ENCODE measurements at places on chromosomes 3 and 15.
A peak's percentile ranks its signal among the peaks of the same experiment; 100 is the strongest.

DNA sequence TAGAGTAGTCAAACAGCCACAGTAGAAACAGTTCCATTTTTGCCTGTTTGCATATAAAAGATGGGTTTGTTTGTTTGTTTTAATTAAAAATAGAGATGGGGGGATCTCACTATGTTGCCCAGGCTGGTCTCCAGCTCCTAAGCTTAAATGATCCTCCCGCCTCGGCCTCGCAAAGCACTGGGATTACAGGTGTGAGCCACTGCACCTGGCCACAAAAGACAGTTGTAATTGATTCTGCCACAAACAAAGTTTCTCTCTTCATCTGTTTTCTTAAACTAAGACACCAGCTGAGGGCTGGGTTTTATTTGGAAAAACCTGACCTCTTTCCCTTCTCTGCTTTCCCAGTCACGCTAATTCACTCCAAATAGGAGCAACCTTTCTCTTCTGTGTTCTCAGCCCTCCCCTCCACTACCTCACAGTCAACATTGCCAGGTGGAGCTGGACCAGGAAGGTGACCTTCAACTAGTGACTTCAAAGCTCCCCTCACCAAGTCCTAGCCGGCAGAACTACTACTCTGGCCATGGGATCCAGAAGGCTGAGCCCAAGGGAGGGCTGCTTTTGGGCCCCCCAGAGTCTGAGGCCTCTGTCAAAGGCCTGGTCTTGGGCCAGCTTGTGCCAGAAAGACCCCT is 1.5 kb upstream of the IDH2 start:
- DNase-seq = no peak

DNA sequence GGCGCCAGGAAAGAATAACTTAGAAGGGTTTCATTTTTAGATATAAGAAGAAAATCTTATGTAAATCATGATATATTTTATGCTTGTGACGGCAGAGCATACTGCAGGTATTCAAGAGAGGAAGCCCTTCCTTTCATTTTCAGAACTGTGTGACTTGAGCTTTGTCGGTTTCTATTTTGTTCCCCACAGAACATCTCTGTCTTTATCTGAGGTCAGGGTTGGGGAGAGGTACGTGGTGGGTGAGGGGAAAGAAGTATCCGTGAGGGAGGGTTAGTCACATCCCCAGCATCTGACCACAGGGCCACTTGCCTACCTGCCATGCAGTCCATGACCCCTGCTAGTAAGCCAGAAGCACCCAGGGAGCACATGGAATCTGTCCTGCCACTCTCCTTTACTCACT is 126.5 kb downstream of the DGKG start:
- no peak for DNase-seq

DNA sequence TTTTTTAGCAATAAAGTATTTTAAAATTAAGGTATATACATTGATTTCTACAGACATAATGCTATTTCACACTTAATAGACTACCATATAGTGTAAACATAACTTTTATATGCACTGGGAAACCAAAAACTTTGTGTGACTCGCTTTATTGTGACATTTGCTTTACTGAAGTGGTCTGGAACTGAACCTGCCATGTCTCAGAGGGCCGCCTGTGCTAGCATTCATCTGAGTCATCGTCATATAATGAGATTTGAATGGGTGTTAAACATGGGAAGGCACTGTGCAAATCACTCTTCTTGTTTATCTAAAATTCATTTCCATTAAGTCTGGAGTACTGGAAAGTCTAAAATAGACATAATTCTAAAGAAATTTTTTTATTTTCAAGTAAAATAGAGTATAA is 12.9 kb downstream of the EIF2AK4 start:
- DNase-seq = no peak

DNA sequence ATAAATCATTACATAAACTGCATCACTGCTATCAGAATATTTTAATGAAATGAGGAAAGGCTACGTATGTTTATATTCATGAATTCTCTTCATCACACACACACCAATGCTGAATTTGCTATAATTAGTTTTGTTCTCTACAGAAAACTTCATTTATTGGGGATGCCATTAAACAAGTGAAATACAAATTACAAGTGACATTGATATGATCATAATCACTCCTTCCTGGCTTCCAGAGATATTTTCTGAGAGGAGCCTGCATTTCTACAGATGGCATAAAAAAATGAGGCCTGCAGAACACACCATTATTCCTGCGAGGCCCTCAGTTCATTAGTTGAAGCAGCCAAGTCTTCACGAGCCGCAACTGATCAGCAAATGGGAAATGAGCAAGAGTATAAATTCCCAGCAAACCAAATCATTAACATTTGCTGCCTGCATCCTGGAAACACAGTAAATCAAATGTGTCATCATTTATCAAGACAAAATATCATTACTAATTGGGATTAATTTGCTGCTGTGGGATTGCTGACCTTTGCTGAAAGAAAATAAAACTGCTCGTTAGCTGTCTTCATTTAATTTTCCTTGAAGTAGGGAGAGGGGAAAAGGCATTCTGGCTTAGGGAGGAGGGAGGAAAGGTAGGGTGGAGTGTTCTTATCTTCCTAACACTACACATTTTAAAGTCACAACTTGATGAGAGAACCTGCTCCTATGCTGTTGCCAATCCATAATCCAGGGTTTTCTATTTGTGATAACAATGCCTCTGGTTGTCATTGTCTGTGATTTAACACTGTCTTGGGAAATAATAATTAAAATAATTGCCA is 921.9 kb downstream of the SQOR start:
- no peak for DNase-seq

DNA sequence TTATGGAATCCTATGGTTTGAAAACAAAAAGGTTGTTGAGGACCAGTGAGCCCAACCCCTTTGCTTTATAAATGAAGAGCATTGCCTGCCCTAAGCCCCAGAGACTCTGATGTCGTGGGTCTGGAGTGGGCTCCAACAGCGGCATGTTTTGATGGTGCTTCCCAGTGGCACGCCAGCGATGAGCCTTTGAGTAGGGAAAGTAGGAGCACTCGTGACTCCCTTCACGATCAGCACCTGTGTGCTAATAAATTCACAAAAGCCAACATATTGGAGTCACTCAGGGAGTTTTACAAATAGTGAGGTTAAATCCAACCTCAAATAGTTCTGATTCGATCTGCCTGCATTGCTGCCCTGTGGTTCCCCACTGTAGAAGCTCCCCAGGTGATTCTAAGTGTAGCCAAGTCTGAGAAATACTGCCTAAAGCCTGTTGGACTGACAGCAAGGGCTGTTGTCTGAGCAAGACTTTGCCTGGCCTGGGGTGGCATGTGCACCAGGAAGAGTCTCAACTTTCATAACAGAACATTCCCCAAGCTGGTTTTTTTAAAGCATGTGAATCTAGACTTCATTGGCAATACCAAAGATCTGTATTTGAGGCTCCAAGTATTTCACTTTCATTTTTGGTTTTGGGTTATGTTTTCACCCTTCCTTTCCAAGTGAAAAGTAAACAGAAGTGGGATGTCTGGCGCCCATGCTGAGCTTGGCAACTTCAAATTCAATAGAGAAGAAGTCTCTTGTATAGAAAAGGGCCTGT is 9.9 kb downstream of the CCR5 start:
- DNase-seq = no peak

DNA sequence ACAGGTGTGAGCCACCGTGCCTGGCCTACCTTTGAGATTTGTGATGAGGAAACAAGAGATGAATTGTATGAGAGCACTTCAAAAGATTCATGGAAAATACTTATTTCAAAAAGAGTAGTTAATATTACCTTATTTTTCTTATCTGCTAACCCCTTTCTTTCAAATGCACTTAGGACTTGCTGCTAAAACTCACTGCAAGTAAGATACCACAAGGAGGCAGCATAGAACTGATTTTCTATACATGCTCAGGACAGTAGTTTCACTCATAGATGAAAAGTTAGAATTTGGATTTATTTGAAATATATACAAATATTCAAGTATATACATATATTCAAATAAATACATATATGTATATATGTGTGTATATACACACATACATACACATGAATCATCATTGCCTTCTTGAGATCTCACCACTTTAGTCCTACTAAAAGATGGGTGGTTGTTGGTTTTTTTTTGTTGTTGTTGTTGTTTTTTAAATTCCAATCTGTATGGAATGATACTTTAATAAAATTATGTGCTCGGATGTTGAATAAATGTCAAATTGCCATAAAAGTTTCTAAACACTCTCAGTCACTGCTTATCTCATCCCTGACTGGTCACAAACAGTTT is 2.4 kb downstream of the CCNDBP1 start:
- peak; percentile 64 for DNase-seq

GRCh38 chr3:50430950-50431435 is 71.7 kb upstream of the TMEM115 start:
- DNase-seq = peak; percentile 69

DNA sequence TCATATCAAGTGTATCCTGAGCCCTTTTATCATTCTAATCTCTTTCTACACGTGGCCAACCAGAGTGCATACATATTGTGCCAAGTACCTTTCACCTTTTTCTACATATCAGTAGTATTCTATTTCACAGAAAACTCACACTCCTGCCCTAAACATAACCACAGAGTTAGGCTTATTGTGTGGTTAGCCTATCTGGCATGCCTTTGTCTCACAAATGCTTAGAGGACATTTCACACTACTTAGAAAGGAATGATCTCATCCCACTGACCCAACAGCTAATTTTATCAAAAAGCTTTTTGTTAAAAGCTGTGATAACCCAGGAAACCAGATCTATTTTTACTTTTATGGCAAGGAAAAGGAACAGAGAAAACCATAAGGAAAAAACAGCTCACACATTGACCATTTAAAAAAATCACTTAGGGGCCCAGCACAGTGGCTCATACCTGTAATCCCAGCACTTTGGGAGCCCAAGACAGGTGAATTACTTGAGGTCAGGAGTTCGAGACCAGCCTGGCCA is 17.8 kb upstream of the MAP4 start:
- DNase-seq = no peak

DNA sequence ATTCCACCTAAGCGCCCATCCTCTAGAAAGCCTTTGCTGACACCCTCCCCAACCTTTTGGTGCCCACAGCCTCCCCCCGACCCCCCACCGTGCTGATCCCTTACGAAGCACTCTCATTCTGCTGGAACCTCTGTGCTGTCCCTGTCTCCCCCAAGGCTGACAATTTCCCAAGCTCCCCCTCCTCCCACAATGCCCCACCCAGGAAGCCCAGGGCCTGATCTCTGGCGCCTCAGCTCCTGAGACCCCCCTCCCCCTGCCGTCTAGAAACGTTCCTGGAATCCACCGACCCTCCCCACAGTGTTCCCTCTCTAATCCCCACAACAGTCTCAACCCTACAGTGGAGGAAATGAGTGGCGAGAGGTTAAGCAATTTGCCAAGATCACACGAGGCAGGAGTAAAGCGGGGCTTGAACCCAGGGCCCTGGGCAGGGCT is 18.3 kb downstream of the MYL3 start:
- peak; percentile 44 for DNase-seq

Data from neural progenitor cell (in vitro differentiated cells).